Fibroblast of upper back skin (primary cell): ENCODE measurements at places on chromosomes 11 and 22.

GRCh38 chr22:20864186-20864908 is 5.5 kb downstream of the SNAP29 start:
- DNase-seq = no peak

DNA sequence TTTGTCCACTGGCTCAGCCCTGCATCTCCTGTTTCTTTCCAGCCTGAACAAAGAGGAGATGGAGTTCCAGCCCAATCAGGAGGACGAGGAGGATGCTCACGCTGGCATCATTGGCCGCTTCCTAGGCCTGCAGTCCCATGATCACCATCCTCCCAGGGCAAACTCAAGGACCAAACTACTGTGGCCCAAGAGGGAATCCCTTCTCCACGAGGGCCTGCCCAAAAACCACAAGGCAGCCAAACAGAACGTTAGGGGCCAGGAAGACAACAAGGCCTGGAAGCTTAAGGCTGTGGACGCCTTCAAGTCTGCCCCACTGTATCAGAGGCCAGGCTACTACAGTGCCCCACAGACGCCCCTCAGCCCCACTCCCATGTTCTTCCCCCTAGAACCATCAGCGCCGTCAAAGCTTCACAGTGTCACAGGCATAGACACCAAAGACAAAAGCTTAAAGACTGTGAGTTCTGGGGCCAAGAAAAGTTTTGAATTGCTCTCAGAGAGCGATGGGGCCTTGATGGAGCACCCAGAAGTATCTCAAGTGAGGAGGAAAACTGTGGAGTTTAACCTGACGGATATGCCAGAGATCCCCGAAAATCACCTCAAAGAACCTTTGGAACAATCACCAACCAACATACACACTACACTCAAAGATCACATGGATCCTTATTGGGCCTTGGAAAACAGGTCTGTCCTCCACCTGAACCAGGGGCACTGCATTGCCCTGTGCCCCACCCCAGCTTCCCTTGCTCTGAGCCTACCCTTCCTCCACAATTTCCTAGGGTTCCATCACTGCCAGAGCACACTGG is 5.0 kb downstream of the FTH1 start:
- no peak for DNase-seq

DNA sequence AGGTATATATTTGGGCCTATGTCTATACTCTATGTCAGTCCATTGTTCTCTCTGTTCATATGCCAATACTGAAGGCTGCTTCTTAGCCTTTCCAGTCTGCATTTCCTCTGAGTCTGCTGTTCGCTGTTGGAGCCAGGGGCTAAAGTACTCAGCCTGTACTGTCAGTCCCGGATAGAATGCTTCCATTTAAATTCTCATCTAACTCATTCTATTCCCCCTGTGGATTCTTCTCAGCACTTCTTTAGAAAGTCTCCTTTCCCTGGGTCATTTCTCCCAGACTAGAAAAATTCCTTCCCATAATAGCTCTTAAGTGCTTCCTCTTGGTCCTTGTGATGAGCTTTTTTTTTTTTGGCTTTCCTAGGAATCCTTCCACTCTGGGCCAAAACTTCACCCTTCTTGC is 293.1 kb downstream of the KIRREL3 start:
- no peak for DNase-seq

- peak; percentile 72 for DNase-seq
Observed at GRCh38 chr22:46390652-46391301, 55.3 kb downstream of the TRMU start.

DNA sequence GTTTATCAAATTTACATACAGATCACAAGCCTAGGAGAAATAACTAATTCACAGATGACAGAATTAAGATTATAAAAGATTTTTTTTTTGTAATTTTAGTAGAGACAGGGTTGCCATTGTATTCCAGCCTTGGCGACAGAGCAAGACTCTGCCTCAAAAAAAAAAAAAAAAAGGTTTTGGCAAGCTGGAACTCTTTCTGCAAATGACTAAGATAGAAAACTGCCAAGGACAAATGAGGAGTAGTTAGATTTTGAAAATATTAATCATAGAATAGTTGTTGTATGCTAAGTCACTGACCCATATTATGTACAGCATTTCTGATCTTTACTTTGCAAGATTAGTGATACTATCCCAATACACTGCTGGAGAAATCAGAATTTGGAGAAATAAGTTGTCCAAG is 99.2 kb downstream of the C11orf65 start:
- peak; percentile 7 for DNase-seq

GRCh38 chr11:90197377-90197776 is 25.5 kb downstream of the CHORDC1 start:
- no peak for DNase-seq

DNA sequence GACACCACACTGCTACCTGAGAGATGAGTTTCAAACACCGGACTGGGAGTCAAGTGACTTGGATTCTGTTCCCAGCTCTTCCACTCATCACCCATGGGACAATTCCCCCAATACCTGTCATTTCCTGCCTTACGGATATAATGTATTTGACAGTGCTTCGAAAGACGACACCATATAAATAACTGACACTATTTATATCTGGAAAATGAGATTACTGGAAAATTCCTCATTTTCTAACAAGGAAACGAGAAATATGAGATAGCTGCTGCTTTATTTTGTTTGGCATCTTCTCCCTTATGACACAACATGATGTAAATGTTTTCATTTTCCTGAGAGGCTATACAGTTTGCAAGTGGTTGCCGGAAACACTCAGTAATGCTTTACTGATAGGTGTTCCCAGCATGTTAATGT is 8.6 kb downstream of the HSCB start:
- DNase-seq = peak; percentile 71

- no peak for DNase-seq
Observed at GRCh38 chr11:65446446-65447277, 24.1 kb downstream of the NEAT1 start.

DNA sequence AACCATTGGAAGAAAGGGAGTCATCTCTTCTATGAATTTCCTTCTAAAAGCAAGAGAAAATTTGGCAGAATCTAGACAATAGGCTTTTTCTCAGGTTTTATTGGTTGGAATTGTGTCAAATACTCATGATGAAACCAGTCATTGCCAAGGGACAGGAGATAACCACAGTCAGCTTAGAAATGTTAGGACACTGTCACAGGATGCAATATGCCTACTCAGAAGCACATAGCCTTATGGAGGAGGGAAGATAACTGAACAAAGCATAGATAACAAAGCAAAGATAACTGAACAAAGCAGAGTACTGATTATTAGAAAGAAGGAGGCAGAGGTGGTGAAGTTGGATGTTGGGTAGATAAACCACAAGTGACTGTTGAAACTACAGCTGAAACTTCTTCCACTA is 303.5 kb upstream of the PDGFD start:
- DNase-seq = peak; percentile 34

DNA sequence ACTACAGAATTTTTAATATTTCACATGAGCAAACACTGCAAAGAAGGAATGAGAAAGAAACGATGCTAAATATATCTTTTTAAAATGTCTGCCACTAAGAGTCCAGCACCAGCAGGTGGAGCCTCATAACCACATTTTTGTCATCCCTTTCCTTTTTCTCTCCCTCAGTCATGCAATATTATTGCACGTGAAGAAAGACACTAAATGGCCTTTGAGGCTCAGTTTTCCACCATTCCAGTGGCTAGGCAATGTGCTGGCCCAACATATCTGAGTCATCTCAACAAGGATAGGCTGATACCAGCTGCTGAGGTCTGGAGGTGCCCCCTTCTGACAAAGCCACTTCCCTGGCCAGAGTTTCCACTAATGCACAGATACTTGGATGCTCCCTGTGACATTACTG is 1.8 kb downstream of the ALKBH8 start:
- DNase-seq = peak; percentile 72

GRCh38 chr11:130278745-130279144 is 36.0 kb downstream of the ZBTB44 start:
- DNase-seq = no peak

DNA sequence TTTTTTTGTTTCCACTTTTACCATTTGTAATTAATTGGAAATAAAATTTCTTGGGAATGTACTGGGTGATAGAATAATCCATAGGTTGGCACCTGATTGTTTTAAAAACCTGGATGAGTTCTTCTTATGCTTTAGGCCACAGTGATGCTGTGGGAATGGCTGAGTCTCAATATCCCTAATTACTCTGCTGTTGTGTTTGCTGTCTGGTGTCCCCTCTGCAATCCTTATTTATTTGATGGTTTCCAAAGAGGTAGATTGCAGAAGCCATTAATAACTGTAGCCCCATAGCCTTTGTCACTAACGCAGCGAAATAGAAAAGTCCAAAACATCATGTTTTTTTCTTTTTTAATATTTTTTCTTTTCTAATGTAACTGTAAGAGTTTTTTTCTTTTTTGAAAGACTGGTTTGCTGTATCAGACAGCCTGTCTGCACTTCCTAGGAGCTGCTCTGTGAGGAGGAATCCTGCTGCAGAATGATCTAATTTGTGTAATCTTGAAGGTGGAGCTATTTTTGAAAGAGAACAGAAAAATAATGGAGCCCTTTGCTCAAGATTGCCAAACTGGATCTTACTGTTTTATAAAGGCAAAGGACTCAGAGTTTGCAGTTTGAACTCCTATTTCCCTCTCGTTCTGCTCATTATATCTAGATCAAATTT is 14.9 kb downstream of the PACS1 start:
- no peak for DNase-seq

DNA sequence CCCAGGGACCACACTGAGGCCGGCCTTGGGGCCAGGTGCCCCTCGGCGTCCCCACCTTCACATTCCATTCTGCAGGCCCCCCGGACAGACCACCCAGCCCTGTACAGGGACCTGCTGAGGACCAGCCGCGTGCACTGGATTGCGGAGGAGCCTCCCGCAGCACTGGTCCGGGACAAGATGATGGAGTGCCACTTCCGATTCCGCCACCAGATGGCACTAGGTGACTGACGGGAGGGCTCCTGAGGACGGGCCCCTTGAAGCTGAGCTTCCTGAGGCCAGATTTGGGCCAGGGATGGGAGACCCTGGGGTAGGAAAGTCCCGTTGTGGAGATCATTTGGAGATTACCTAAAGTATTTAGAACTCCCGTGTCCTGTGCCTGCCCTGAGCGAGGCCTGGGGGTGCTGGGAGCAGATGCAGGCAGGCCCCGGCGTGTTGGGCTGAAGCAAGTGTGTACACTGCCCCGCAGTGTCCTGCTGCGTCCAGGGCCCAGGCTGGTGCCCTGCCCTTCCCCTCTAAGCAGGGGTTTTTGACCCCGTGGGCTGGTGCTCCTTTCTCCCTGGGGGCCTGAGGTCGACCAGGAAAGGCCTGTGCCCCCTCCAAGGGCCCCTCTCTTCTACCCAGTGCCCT is 20.0 kb downstream of the TRMU start:
- peak; percentile 45 for DNase-seq

DNA sequence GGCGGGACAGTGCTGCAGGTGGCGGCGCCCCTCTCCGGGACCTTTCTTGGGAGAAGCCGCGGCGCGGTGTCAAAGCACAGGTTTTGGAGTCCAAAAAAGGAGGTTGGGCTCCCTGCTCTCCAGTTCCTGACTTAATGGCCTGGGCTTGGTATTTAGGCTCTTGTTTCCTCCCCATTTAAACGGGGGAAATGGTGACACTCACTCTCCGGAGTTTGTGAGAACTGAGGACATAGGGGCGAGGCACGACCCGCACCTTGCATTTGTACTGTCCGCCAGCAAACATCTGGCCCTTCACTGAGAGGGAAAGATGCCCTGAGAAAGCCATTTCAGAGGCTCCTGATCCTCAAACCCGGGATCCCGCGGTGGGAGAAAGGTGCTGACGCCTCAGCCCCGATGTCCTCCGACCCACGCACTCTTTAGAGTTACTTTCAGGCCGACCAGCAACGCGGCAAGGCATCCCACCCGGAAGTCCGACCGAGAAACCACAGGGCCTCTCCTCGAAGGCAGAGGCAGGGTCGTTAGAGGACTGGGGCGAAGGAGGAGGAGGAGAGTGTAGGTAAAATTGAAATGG is 2.9 kb upstream of the WDR74 start:
- DNase-seq = no peak

- DNase-seq = no peak
Observed at GRCh38 chr11:1453611-1454034, 33.0 kb downstream of the MOB2 start.

- DNase-seq = no peak
Observed at GRCh38 chr11:63490551-63491239, at the start of gene PLAAT5. TSS of gene PLAAT5 (minus strand) at chr11:63491167. CDS start at chr11:63491034, 133 bp downstream.

- DNase-seq = no peak
Observed at GRCh38 chr11:104774578-104774977, 123.7 kb downstream of the CASP12 start.
